ENCODE measurements at places on chromosomes 3 and 15.

- no peak for DNase-seq
Observed at GRCh38 chr15:65629548-65629947, 7.8 kb downstream of the SLC24A1 start.

GRCh38 chr3:1971780-1972179, 126.9 kb upstream of the CNTN4 start:
- DNase-seq = no peak

GRCh38 chr3:9934993-9935392, 1.4 kb downstream of the CRELD1 start:
- no peak for DNase-seq

DNA sequence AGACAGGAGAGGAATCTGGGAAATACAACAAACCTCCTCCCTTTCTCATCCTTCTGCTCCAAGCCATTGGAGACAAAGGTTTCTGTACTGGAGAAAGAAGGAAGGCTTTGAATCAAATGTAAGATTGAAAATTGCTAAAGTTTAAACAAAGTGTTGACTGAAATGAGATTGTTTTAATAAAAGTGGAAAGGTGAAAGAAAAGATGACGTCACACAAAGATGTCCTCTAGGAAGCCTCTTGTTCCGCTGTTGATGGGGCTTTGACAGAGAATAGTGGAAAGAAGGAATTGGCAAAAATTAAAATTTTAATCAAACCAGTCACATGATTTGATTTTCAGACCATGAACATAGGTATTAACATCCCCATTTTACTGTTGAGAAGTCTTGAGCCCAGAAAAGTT, 967.6 kb downstream of the NAALADL2 start:
- no peak for DNase-seq

DNA sequence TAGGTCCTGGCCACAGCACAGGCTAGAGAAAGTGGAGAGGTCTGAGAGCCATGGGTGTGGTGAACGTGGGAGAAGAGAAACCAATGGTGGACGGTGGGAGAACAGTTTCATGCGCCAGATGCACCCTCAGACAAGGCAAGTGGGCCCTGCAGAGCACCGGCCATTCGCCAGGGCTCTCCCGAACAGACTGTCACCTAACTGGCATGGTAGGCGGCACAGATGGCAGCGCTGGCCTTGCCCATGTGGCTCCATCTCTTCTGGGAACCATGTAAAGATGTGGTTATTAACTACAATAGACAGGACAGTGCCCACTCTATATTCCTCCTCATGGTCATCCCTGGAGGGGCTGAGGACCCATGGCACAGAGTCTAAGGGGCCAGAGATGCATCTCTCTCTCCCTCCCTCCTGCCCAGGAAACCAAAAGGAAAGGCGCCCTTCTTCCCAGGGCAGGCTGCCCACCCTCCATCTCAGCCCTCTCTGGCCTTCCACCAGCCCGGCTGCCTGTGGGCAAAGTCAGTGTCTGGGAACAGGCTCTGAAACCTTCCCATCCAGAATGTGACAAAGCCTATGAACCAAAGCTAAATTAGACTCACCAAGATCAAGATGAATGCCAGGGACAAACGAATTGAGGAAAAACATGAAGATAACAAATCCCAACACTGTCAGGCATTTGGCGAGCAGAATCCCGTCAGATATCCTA, 147.8 kb downstream of the OCA2 start:
- DNase-seq = no peak

DNA sequence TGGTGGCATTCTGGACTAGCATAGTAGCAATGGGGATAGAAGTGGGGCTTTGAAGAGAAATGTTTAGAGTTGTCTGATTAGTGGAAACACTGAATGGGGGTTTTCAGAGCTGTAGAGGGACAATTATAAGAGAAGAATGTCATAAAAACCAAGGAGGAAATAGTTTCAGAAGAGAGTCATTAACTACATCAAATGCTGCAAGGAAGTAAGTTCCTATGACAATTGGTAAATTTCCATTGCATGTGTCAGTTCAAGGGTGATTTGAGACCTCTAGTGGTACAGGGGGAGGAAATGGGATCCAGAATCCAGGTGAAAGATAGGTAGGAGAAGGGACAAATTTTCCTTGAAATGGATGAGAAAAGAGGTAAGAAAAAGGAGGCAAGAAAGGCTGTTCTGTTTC, 68.3 kb upstream of the TBC1D5 start:
- DNase-seq = no peak

DNA sequence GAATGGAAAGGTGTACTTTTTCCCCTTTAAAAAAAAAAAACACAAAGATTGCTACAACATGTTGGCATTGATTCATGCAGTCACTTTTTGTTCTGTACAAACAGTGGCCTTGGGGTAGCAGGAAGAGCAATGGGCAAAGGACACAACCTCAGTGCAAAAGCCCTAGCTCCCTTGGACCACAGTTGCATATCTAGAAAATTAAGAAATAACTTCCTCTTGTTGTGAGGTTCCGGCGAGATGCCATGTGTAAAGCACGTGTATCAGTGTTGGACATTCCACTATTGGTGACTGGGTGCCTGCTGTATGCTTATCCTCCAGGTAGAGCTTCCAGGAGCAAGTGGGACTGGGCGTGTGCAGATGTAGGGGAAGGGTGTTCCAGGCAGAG, 164.5 kb downstream of the THSD4 start:
- no peak for DNase-seq

DNA sequence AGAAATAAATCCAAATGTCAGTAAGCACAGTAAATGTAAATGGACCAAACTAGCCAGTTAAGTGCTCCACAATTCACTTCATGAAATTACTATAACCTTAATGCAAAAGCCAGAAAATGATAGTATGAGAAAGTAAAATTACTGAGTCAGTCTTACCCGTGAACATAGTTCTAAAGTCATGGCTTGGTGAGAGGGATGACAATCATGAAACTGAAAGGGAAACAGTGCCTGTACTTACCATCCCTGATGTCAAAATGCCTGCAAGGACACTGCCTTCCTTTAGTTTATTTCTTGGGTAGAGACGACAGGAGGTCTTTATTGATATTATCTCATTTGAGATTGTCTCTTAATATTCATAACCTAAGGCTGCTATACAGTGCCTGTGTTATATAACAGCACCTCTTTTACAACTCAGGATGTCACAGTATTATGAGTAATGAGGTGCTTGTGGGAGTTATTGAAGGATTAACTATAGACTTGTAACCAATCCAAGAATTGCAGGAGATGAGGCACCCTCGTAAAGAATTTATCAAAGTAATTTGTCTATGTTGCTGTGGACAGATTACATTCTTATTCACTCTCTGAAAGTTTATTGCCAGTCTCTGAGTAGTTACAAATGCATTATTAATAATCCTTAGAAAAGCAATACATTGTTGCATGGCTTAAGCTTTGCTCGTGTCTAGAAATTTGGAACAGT, 142.9 kb upstream of the BFSP2 start:
- no peak for DNase-seq

- DNase-seq = no peak
Observed at GRCh38 chr3:9976721-9977709, 9.6 kb downstream of the EMC3 start.

DNA sequence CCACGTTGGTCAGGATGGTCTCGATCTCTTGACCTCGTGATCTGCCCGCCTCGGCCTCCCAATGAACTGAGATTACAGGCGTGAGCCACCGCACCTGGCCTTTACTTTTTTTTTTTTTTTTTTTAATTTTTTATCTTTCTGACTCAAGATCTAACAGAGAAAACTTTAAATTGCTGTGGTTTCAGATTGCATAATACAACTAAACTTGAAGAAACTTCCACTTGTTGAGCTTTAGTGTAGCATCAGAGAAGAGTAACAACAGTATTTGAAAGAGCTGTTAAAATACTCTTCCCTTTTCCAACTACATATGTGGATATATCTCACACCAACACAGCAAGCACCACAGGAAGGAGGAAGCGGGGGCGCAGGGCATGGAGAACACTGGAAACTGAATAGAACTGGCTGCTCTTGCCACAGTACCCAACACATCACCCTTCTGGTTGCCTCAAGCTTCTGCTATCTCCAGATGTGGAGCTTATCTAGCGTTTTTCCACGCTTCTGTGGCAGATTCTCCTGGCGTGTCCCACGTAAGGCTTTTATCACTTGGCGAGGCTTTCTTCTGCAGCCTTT, 45.4 kb downstream of the MAP6D1 start:
- DNase-seq = no peak

GRCh38 chr3:115548611-115549010, 74.7 kb upstream of the GAP43 start:
- DNase-seq = no peak

GRCh38 chr3:61997101-61997500, 376.2 kb downstream of the FEZF2 start:
- DNase-seq = no peak

DNA sequence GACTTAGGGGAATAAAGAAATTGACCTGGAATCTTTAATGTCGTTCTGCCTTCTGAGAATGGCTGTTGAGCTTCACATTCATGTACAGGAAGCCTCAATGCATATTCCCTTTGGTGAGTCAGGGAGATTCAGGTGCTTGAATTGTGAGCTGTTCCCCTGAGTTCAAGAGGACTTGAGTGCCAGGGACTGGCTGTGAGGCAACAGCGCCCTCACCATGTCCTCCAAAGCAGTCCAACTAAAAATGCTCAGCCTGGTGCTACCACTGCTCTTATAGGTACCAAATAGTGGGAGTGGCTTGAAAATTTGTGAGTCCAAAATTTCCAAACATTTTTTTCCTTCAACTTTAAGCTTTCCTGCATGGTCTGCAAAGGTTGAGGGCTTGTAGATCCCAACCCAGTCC, 54.1 kb downstream of the LEO1 start:
- no peak for DNase-seq

- DNase-seq = no peak
Observed at GRCh38 chr3:186826410-186826975, 16.0 kb upstream of the ADIPOQ start.

GRCh38 chr3:134927599-134927998, 132.5 kb downstream of the EPHB1 start:
- no peak for DNase-seq

Data from stimulated activated CD8-positive, alpha-beta memory T cell treated with anti-CD3 and anti-CD28 coated beads, Interleukin-15, amount 100 ng/mL, for 4 hours (primary cell).